GM23248 (cell line): ENCODE measurements at places on chromosomes 13 and 19. TPM values are rescaled to one million over a fixed set of nuclear protein-coding genes. Genes with fewer than 3 reads are reported as not detected.

Gene KLF1
- 0.11 TPM in 1 of 2 replicates, not detected in the other for total RNA-seq

- DNase-seq = no peak
Measured at GRCh38 chr13:112143046-112143752, 76.2 kb downstream of the SOX1 start.

- DNase-seq = no peak
Measured at GRCh38 chr19:7973883-7974282, 30.4 kb upstream of the TIMM44 start.

Gene ZNF534
- 0.25 TPM in 1 of 2 replicates, not detected in the other for total RNA-seq

DNA sequence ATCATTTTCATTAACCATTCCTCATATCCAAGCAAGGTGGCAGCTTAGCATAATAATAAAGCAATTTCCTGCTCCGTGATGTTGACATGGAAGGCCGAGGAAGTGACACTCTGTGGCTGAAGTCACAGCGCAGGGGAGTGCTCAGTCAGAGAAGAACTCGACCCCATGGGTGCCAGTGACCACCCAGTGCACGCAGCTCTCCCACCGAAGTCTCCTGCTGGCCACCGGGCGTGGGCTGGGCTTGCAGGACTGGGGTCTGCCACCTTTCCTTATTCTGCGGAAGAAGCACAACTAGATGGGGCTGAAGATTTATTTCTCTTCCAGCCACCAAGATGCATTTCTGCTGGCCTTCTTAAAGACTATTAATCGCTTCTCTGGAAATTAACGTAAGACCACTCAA is 132.1 kb upstream of the SPACA7 start:
- no peak for DNase-seq

- DNase-seq = no peak
Measured at GRCh38 chr19:14405380-14405757, 13.8 kb downstream of the DDX39A start.

GRCh38 chr13:73715911-73716510 is 418.2 kb downstream of the KLF12 start:
- DNase-seq = no peak

DNA sequence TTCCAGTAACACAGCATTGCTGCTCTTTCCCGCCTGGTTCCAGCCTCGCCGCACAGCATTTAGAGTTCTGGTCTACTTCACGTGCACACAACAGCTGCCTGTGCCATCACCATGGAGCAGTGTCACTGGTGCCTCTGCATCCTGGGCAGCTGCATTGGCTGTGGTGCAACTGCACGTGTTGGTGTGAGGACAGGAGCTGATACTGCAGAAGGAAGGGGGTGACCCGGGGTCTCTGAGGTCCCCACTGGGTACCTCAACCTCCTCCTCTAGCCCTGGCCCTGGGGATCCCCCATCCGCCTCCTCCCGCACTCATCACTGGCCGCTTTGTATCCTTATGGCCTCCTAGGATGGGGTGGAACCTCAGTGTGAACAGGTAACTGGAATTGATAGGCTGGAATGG is 112.5 kb downstream of the SOX1 start:
- DNase-seq = no peak

DNA sequence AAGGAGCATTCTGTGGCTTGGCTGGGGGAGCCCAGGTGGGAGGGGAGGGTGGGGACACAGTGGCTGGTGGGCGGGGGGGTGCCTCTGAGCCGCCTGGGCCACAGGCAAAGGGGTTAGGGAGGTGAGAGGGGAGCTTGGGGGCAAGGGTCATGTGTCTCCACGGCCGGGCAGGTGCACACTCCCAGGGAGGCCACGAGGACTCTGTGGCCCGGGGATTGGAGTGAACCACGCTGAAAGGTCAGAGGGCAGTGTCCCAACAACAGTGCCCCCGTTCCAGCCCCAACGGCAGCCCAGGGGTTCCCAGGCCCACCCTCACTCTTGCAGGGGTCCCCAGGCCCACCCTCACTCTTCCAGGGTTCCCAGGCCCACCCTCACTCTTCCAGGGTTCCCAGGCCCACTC is 9.6 kb downstream of the C2CD4C start:
- DNase-seq = no peak

DNA sequence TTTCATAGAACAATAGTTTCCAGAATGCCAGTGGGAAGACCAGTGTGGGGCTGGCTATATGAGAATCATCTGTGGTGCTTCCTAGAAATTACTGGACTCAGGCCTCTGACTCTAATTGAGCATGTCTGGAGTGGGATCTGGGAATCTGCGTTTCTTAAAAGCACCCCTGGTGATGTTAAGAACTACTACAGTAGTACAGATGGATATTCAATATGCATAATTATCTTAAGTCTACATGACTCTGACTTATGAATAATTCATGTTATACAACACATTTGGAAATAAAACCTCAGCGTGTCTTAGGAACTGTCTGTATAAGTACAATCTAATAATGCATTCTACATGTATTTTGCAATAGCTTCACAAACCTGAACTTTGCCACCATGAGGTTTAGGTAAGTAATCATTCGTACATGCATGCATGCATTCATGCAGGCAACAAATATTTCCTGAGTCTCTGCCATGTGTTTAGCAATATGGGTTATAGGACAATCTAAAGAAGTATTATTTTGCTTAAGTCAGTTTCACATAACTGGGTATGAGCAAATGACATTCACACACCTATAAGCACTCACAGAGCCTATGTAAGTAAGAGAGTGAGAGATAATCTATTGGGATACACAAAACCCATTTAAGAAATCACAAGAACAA is 62.0 kb downstream of the EPSTI1 start:
- no peak for DNase-seq

- DNase-seq = peak; percentile 41
Measured at GRCh38 chr19:42301646-42302203, at the start of gene PRR19. Gene PRR19 (plus strand): TSS chr19:42302132. CDS start chr19:42309585, 7,453 bp downstream.

Gene DNAAF3
- total RNA-seq = 0.22 and 0.25 TPM in 2 replicates

- peak; percentile 80 for DNase-seq
Measured at GRCh38 chr19:46478356-46478986, 7.1 kb upstream of the PNMA8A start.

Gene SETDB2
- total RNA-seq = 2.8 and 5.3 TPM in 2 replicates

- no peak for DNase-seq
Measured at GRCh38 chr13:54387625-54388024, 1359.0 kb downstream of the OLFM4 start.

- peak; percentile 36 for DNase-seq
Measured at GRCh38 chr13:34942732-34943435, 814 bp downstream of the NBEA start.

DNA sequence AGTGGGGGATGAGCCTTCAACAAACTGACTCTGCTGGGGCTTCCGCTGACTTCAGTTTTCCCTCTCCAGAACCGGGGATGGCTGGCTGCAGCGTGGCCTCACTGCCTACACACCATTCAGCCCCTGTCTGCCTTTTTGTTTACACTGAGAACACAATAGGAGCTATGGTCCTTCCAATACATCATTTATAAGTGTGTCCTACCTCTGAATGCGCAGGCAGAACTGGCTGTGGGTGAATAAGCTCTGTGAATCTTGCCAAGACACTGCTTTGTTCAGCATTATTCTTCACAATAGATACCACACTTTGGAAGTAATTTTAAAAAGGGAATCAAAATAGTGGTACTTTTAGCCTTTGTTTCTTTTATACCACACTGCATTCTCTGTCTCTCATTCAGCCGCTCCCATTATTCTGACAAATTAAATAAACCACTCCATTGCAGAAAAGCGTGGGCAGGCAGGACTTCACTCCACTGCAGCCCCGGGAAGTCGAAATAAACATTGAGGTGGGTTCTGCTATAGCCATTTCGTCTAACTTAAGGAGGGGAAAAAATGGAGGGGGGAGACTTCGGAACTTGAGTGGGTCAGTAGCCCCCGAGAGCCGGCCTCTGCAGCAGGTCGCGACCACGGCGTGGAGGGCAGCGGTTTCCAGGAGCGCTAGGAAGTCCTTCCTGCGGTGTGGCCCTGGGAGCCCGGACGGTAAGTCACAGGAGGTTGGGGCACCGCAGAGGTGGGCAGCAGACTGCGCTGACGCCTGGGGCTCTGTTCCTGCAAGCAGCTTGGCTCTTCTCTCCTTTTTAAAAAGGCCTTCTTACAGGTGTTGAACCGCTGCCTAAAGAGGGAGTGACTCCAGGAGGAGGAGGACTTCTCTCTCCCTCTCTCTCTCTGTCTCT is 94.8 kb upstream of the SOX1 start:
- DNase-seq = no peak

GRCh38 chr13:25114220-25114619 is 18.3 kb downstream of the PABPC3 start:
- DNase-seq = peak; percentile 78

GRCh38 chr19:52992109-52993004 is 21.4 kb upstream of the ERVV-1 start:
- DNase-seq = peak; percentile 24

Gene TNNI3
- total RNA-seq = not detected in 2 replicates

Gene VMAC
- 3.8 and 4.4 TPM in 2 replicates for total RNA-seq

DNA sequence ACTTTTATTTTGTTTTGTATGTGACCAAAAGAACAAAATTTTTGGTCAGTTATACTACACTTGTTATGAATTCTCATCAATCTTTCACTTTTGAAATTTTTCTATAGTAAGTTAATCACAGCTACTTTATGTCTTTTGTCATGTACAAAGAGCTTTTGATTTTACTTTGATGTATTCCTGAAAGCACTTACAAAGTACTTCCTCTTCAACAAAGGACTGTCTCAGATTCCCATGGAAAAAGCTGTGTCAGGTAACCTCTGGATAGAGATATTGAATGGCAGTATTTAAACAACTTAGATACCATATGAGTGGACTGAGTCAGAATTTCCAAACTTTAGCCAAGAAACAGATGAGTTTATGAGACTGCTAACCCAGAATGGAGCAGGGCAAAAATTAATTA is 689.3 kb upstream of the ATXN8OS start:
- no peak for DNase-seq

DNA sequence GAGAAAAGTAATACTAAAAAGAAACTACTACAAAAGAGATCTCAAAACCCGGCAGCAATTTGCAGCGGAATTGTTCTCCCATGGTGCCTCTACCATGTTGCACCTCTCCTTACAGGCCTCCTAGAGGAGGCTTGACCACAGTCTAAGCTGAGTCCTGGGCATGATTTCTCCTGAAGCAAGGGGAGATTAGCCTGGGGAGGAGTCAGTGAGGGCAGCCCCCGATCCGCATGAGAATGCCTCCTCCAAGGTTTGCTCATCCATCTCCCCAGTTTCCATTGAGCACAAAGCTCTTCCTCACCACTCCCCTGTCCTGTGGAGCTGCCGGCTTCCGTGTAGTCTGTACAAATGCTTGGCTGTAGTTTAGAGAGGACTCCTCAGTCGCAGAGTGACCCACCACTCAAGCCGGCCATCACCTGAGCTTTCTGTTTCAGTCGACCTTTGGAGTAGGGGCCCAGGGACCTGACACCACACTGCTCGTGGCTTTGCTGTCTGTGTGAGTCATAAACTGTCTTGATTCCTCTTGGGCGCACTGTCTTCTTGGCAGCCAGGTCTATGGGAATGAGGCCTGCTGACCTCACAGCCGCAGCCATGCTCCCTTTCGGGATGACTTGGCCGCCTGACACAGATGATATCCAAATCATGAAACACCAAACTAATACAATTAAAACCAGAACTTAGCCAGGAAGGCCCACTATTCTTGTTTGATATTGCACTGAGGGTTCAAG is 72.3 kb downstream of the C1QTNF9 start:
- DNase-seq = peak; percentile 79

Gene ZNF653
- 3.9 and 4.6 TPM in 2 replicates for total RNA-seq

DNA sequence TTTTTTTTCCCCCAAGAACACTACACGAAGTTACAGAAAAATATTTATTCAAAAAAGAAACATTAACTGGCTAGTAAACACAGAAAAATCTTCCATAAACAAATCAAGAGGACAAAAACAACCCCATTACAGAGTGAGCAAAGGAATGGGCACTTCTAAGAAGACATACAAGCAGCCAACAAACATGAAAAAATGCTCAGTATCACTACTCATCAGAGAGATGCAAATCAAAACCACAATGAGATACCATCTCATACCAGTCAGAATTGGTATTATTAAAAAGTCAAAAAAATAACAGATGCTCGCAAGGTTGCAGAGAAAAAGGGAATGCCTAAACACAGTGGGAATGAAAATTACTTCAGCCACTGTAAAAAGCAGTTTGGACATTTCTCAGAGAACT is 131.7 kb downstream of the UGGT2 start:
- DNase-seq = peak; percentile 25

DNA sequence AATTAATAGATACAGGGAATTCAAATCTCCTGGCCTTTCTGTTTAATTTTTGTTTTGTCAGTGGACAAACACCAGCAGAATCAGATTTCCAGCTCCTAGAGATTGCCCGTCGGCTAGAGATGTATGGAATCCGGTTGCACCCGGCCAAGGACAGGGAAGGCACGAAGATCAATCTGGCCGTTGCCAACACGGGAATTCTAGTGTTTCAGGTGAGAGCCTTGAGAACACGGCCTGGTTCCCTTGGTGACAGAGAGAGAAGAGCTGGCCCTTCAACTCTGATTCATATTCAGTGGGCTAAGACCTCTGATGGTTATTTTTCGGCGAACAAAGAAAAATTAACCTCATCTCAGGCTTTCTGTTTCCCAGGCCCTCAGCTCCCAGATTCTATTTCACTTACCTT is 191.3 kb downstream of the STK24 start:
- DNase-seq = no peak

- DNase-seq = no peak
Measured at GRCh38 chr13:51035469-51035868, 75.6 kb downstream of the C13orf42 start.

Gene IRGC
- not detected in 2 replicates for total RNA-seq

GRCh38 chr19:21474671-21475181 is 30.7 kb upstream of the ZNF429 start:
- DNase-seq = peak; percentile 72

Gene LILRA1
- total RNA-seq = not detected in 2 replicates

DNA sequence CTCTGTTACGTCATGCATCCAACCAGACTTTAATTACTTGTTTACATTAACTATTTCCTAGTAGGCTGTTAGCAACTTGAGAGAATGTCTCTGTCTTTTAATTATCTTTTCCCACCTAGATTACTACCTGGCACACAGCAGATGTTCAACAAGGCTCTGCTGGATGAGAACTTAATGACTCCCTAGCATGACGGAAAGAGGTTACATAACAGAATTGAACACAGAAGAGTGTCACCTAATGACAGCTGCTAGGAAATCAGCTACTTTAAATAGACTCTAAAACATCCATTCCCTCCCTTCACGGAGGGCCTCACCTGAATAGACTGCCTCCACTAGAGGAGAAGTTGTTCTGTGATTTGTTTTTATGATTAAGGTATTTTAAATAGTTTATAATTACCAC is 110.8 kb downstream of the TEX29 start:
- DNase-seq = no peak

- no peak for DNase-seq
Measured at GRCh38 chr19:21581646-21582240, 76.3 kb downstream of the ZNF429 start.

DNA sequence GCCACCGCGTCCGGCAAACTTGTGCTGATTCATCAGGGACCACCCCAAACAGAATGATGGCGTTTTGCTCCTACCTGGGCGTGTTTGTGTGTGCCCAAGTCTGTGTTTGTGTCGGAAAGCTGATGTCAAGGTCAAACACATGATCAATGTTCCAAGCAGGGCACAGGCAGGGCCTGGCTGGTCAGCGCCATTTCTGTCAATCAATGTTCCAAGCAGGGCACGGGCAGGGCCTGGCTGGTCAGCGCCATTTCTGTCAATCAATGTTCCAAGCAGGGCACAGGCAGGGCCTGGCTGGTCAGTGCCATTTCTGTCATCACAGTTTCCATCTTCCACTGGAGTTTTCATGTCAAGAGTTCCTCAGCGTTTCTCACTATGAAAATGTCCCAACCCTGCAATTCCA is 14.9 kb upstream of the GRTP1 start:
- no peak for DNase-seq

Gene CAPN12
- 0.11 and 0.89 TPM in 2 replicates for total RNA-seq

GRCh38 chr13:113445791-113446487 is 7.3 kb downstream of the ADPRHL1 start:
- DNase-seq = no peak

Gene MYPOP
- total RNA-seq = 3.5 and 7.7 TPM in 2 replicates
